Germinal center (tissue), 1 donor: ENCODE measurements at places on chromosomes 2 and 18.

DNA sequence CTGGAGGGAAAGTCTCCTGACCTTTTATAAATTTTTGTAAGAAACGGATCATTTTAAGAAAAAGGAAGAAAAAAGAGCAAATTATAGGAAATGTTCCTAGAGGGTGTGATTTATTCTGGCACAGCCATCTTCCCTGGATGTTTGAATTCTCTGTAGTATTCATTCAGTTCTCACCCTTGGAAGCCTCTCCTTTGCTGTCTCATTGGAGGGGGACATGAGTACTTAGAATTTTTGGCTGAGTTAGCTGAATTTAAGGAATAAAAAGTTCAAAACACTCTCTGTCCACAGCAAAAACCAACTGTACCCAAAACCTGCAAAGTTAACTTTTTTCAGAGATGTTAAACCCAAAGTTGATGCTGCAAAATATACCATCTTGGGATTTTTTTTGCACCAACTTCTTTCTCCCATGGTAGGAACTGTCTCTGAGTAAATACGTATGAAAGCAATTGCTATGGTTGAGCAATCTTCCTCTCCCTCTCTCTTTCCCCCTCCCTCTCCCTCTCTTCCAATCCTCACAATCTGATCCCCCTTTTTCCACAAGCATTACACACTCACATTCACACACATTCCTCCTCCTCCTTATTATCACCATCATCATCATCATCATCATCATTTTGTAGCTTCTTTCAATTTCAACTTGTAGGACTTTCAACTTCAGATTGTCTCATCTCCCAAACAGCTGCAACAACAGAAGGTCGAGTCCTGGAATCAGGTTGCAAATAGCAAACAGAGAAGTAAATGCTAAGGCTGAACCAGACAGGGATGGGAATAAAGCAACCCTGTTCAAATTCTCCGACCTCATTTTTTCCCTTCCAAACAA lies 183.7 kb downstream of the GFPT1 start:
- no peak for DNase-seq

- DNase-seq, result no peak
Measured at GRCh38 chr18:61882296-61883004, 10.4 kb downstream of the RNF152 start.

- no peak for DNase-seq
Measured at GRCh38 chr2:201205515-201205849, 22.5 kb downstream of the CASP10 start.

GRCh38 chr2:70258532-70258875 lies 567 bp downstream of the PCYOX1 start:
- DNase-seq, result no peak
